T-cell (primary cell): ENCODE measurements at places on chromosomes 7 and 10.

DNA sequence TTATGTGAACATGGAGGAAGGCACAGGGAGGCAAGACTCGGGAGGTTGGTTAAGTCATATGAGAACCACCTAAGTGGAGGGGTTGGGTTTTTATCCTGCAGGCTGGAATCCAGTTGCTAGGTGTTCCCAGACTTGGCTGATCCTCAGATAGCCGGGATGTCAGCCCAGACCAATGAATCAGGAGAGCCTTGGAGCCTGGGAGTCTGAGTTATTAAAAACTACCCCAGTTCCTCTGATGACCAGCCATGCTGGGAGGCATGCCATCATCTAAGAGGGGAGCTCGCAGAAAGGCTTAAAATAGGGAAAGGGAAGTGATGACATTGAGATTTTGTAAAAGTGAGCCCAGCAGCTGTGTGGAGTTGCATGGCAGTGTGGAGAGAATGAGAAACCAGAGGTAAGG, 238.1 kb downstream of the ZNF248 start:
- H3K27ac ChIP-seq, result no peak overlapping the region
- no peaks in the 10 kb centered on the region for H3K4me1 ChIP-seq
- H3K4me3 ChIP-seq, result no peak overlapping the region
- no peak for DNase-seq
- H3K27me3 ChIP-seq, result no peaks in the 10 kb centered on the region

DNA sequence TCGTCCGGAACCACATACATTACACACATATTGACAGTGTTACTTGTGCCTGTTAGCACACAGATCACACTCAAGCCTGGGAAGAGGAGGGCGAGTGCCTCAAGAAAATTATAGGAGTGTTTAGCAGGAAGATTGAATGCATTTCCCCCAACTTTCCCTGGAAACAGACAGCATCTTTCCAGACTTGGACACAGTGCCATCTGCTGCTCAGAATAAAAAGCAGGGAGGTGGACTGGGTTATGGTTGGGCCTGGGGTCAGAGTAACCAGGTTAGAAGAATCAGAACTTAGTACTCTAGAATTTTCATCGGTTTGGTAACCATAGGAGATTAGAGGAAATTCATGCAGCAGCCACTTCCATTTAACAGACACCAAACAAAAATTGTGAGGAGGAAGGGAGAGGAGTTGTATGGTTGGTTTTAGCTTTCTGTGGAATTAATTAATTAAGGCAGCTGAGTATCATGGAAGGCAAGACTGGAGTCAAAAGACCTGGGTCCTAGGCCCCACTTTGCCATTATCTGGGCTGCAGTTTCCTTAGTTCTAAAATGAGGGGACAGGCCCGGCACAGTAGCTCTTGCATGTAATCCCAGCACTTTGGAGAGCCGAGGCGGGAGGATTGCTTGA, 43.4 kb upstream of the OPTN start:
- no peaks in the 10 kb centered on the region for H3K36me3 ChIP-seq
- no peaks in the 10 kb centered on the region for H3K4me1 ChIP-seq
- no peak overlapping the region for H3K27ac ChIP-seq

DNA sequence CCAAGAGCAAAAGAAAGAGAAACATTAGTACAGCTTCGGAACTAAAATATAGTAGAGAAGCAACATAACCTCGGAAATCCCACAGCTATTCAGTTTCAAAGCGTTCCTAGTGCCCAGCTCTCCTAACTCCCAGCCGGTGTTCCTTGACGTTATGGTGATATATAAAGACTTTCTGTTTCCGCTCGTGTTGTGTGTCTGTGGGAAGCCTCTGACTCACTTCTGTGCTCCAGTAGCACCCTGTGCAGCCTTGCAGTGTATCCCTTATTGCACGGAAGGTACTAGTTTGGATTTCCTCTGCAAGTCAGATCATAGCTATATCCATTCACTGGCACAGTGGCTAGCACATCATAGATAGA, 535 bp downstream of the ASAH2B start:
- peaks cover 5% of the 10 kb centered on the region for H3K4me1 ChIP-seq
- H3K36me3 ChIP-seq, result no peaks in the 10 kb centered on the region
- H3K27ac ChIP-seq, result peak overlapping the region; percentile 74
- H3K27me3 ChIP-seq, result no peaks in the 10 kb centered on the region
- peak overlapping the region; percentile 87 for H3K4me3 ChIP-seq

DNA sequence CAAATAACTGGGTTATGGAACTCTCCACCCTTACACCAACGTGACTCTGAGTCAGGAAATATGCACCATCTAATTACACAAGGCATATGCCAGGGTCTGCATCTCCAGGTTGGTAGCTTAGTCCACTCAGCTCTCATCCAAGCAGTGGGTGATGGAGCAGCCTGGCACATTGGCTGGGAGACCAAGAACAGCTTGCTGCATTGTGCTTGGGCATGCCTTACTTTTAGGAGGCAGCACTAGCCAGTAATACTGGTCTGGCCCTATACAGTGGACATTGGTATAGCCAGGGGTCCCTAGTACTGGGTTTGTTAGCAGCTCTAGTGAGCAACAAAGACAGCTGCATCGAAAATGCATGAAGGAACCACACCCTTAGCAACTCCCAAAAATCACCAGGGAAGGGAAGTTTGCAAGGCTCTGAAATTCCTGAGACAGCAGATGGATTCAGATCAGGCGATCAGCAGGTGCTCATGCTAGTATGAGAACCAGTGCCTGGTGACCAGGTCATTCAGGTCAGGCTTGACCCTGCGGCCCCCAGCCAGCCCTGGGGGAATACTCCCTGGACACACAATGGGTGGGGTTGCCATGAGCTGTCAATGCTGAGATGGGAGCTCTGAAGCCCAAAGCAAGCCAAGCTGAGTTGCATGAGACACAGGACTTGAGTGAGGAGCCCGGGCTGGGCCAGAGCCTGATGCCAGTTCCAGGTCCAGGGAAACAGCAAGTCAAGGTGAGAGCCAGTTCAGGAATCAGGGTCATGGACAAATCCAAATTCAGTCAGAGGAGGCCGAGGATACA, 217.9 kb upstream of the ZMIZ1 start:
- H3K36me3 ChIP-seq, result no peaks in the 10 kb centered on the region

DNA sequence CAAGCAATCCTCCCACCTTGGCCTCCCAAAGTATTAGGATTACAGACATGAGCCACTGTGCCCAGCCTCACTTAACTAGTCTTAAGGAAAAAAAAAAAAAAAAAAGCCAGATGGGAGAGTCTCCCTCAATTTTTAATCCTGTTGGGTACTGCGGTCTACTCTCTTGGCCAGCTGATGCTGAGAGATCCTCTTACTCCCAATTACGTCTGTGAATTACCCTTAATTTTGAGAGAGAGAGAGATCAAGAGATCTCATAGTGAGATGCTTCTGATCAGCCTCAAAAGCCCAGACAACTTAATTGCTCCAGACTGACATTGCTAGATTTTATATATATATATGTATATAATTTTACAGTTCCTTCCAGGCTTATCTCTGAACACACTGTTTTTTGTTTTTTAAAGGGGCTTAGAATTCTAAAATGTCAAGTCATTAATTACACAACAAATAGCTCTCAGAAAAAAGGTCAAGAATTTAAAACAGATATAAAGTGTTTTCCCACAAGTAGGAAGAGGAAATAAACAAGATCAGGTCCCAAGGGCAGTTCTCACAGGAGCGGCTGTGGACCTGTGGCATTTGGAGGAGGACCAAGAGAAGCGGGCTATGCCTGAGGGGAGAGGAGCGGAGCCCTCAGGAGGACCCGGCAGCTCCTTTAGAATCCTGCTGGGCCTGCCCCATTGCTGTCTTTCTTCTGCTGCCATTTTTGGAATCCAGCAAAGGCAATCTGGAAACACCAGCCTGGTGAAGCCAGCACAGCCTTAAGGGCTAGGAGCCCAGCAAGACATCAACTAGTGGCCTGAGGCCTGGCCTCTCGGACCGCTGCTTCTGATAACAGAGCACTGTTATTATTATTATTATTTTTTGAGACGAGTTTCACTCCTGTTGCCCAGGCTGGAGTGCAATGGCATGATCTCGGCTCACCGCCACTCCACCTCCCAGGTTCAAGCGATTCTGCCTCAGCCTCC, 30.1 kb downstream of the DENND2A start:
- no peak overlapping the region for H3K27ac ChIP-seq
- DNase-seq, result no peak
- H3K4me1 ChIP-seq, result no peaks in the 10 kb centered on the region
- no peaks in the 10 kb centered on the region for H3K36me3 ChIP-seq

DNA sequence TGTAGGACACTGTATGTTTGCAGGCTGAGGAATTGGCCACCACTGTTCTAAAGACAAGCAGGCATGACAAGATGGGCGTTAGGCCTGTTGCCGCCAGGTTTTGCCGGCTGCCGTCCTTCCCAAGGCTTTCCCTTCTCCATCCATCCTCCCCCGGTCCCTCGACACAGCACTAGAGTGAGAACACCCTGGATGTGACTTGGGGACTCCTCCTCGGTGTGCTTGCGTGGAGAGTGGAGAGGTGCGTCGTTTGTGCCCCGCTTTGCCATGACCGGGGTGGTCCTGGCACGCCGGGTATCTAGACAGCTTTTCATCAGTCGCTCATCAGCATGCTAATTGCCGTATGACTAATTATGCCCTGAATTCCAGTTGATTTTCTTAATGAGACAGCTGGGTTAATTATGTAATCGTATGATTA, 206.6 kb upstream of the SH2B2 start:
- H3K36me3 ChIP-seq, result no peaks in the 10 kb centered on the region
- no peaks in the 10 kb centered on the region for H3K27me3 ChIP-seq
- no peak overlapping the region for H3K27ac ChIP-seq

DNA sequence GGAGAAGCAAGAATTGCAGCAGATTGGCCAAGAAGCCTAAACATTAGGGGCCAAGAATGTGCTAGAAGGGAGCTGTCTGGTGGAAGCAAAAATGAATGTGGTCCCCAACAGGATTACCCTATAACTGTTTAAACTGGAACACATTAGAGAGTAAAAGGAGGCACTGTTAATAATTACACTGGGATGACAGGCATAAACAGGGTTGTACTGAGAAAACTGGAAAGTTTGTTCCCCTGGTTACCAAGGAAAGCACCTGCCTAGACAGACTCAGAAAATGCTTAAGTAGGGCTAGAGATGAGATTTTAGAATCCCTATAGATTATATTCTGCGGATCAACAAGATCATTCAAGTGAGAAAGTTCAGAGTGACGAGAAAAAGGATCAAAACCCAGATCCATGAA, 100.8 kb downstream of the CTTNBP2 start:
- DNase-seq, result no peak
- no peaks in the 10 kb centered on the region for H3K4me1 ChIP-seq
- no peak overlapping the region for H3K27ac ChIP-seq
- no peaks in the 10 kb centered on the region for H3K36me3 ChIP-seq

DNA sequence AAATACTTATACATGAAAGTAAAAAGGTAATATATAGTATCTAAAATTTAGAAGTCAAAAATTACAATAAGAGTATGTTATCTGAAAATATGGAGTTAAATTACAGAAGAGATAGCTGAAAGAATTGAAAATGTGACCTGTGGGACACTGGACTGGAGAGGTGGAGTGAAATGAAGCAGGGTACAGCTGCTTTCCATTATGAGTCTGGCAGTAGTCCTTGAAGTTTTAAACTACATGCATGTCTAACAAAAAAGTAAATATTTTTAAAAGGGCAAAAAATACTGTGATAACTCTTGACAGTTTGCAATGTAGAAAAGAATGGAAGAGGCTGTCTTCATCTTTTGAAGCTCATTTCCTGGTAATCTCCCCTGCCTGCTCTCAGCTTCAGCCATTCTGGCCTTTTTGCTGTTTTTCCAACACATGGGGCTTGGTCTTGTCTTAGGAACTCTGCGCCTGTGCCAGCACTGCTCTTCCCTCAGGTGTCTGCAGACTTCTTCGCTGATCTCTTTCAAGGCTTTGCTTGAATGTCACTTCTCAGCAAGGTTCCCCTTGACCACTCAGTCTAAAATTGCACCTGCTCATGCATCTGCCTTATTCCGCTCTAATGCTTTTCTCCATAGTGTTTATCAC, 36.9 kb downstream of the PTPRZ1 start:
- H3K4me1 ChIP-seq, result no peaks in the 10 kb centered on the region
- no peak overlapping the region for H3K4me3 ChIP-seq
- no peaks in the 10 kb centered on the region for H3K27me3 ChIP-seq
- no peaks in the 10 kb centered on the region for H3K36me3 ChIP-seq

- no peak overlapping the region for H3K27ac ChIP-seq
- no peak overlapping the region for H3K4me3 ChIP-seq
- no peaks in the 10 kb centered on the region for H3K4me1 ChIP-seq
- no peak for DNase-seq
- no peaks in the 10 kb centered on the region for H3K36me3 ChIP-seq
Measured at GRCh38 chr10:130576427-130576826, 440.2 kb downstream of the GLRX3 start.

GRCh38 chr7:35722054-35722849, 27.3 kb upstream of the HERPUD2 start:
- no peak for DNase-seq
- no peaks in the 10 kb centered on the region for H3K36me3 ChIP-seq
- no peak overlapping the region for H3K4me3 ChIP-seq
- no peak overlapping the region for H3K27ac ChIP-seq
- H3K27me3 ChIP-seq, result no peaks in the 10 kb centered on the region

DNA sequence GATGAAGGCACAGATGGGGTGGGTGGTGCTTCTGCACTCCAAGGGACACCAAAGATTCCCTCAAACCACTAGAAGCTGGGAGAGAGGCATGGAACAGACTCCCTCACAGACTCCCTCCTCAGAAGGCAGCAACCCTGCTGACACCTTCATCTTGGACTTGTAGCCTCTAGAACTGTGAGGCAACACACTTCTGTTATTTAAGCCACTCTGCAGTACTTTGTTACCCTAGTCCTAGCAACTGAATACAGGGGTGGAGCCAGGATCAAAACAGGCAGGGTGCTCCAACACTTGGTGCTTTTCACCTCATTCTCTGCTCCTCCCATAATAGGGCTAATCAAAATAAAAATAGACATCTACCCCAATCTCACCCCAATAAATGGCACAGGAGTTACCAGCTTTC, 2.3 kb upstream of the GSTO1 start:
- no peak overlapping the region for H3K27ac ChIP-seq
- peaks cover 8% of the 10 kb centered on the region for H3K4me1 ChIP-seq
- no peaks in the 10 kb centered on the region for H3K27me3 ChIP-seq

- no peak for DNase-seq
- H3K36me3 ChIP-seq, result no peaks in the 10 kb centered on the region
- no peaks in the 10 kb centered on the region for H3K27me3 ChIP-seq
- no peak overlapping the region for H3K27ac ChIP-seq
- H3K4me3 ChIP-seq, result no peak overlapping the region
- no peaks in the 10 kb centered on the region for H3K4me1 ChIP-seq
Measured at GRCh38 chr7:147779949-147780348, 810.6 kb upstream of the C7orf33 start.

DNA sequence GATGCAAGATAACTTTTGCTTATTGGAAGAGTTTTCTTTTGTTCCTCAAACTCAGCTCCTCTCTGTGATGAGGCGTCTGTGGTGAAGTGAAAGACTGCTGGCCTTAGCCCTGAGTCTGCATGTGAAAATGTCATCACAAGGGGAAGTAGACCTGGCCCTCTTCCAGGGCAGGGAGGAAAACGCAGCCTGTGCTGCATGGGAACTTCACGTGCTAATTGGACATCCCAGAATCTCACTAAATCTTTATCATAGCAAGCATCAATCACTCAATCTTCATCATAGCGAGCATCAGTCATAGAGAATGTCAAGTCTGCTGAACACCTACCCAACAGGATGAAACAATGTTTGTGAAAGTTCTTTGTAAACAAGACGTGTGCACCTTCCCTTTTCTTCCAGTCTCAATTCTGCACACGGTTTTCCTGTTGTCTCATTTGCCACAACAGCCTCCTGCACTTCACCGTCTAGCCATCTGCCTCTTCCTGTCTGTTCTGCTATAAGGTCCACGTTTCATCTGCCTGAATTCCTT, 314.6 kb downstream of the FRMD4A start:
- no peak for DNase-seq
- peaks cover 23% of the 10 kb centered on the region for H3K4me1 ChIP-seq

GRCh38 chr7:84191842-84192241, 2.7 kb downstream of the SEMA3A start:
- no peak overlapping the region for H3K27ac ChIP-seq
- H3K36me3 ChIP-seq, result no peaks in the 10 kb centered on the region
- no peak overlapping the region for H3K4me3 ChIP-seq
- no peak for DNase-seq
